ENCODE measurements at places on chromosomes 6 and 20.

GRCh38 chr6:87667032-87667431 is 35.0 kb downstream of the AKIRIN2 start:
- DNase-seq, result no peak

GRCh38 chr6:105301072-105301503 is 101.8 kb downstream of the PREP start:
- DNase-seq, result no peak

- no peak for DNase-seq
Measured at GRCh38 chr6:137117581-137117980, 55.9 kb downstream of the IL22RA2 start.

DNA sequence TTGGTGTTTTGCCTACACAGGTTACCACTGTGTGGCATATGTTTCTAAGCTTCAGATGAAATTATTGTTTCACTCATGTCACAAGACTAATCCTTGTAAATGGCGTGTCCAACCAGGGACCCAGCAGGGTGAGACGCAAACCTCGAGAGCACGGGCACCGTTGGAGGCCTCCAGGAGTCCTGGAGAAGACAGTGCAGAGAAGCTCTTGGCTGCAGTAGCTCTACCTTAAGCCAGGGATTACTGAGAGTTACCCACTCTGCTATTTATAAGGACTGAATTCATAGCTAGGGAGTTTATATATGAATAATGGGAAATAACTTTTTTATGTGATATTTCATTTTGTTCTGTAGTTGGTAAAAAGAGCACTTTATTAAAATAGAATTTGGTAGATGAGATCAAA is 137.4 kb downstream of the SLC24A3 start:
- DNase-seq, result no peak

DNA sequence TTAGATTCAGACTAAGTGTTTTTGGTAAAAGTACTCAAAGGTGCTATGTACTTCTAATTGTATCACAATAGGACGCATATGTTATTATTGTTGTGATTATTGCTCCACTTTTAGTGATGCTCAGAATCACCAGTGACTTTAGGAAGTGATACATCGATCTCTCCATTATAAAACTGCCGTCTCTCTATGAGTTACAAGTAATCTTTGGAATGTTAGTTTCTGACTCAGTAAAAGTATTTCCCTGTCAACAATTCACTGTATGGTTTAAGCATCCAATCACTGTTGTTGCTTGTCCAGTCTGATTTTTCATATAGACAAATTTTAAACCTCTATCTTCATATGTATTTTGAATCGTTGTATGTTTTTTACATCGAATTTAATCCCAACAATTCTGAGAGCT is 9.4 kb downstream of the DCBLD1 start:
- no peak for DNase-seq
